ENCODE measurements at places on chromosomes 16 and 17.

GRCh38 chr16:1963806-1964505 lies 670 bp downstream of the RPS2 start:
- DNase-seq: no peak

DNA sequence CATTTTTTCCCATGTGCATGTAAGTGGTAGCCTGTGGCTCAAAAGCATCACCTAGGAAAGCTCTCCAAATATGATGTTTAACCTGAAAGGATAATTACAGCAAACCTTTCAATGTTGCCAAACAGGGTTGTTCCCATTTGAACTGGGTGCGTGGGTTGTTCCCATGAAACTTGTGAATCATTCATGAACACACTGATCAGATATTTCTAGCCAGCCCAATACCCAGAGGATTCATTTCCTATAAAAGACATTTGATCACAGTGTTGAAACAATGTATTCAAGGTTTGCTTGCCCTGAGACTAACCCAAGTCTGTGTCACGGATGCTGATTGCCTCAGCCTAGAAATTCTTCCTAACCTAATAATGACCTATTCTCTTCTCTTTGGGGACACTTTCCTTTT lies 12.9 kb downstream of the KRT39 start:
- no peak for DNase-seq

DNA sequence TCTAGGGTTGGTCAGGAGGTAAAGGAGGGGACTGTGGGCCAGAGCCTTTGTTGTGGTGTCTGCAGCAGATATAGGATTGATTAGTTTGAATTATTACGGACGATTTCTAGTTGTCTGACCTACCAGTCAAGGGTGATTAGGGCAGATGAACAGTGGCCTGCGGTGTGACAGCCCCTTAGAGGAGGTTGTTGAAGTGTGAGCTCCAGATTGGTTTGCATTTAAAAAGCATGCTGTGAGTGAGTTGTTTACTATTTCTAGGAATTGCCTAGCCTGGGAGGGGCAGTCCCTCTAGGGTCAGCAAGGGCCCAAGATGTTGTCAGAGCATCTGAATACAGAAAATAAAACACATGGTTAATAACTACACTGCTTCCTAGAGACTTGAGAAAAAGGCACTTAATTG lies 108.8 kb downstream of the ARHGAP44 start:
- no peak for DNase-seq

DNA sequence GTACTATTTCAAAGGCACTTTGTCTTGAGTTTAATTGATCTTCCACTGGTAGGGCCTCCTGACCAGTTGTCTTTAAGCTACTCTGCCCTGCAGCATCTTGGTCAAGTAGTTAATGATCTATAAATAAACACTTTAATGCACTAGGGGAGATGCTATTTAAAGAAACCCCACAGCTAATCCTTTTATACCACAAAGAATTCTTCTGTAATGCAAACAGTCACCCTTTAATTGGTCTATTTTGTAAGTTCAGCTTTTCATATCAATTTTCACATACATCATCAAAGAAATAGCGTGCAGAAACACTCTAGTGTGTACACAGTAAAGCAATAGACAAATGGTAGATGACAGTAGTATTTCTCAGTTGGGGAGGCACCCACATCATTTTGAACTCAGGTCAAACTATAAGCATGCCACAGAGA lies 70.3 kb downstream of the PMP22 start:
- no peak for DNase-seq

GRCh38 chr17:4559966-4560365 lies 411 bp downstream of the GGT6 start:
- no peak for DNase-seq

DNA sequence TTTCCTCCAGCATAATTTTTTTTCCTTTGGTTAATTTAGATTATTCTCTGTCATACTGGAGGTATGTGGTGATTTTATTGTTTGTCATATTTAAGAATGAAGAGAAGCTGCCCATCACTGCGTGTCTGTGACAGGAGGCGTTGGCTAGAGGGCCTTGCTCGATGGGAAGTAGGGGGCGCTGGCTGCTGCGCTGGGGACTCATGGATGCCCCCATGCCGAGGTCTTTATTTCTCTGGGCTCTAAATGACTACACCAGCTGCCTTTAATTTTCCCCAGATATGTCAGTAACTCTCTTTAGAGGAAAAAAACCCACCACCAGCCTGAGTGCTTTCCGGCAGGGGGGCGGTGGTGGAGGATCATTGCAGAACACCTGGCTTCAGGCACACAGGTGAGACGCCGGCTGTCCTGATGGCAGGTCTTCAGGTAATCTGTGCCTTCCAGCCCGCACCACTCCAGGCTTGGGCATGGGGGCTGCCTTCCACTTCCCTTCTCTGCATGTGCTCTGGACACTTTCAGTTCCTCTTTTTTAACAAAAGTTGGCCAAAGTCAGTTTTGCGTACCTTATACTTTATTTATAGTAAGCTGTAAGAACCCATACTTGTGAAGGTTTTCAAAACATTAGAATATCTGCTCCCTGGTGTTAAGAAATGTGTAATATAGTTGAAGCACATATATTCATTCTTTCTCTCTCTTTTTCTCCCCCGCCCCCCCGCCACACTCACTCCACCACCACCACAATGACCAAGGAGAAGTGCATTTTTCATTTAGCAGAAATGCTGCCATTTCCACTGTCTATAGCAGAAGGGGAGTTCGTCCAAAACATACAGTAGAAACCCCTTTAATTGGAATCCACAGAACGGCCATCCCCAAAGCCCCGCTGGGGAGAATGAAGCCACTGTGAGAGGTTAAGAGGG lies 192.7 kb downstream of the RPTOR start:
- DNase-seq: no peak

Measured in activated CD8-positive, alpha-beta memory T cell treated with anti-CD3 and anti-CD28 coated beads for 48 hours (primary cell).